ENCODE measurements at places on chromosomes 12 and 14.

DNA sequence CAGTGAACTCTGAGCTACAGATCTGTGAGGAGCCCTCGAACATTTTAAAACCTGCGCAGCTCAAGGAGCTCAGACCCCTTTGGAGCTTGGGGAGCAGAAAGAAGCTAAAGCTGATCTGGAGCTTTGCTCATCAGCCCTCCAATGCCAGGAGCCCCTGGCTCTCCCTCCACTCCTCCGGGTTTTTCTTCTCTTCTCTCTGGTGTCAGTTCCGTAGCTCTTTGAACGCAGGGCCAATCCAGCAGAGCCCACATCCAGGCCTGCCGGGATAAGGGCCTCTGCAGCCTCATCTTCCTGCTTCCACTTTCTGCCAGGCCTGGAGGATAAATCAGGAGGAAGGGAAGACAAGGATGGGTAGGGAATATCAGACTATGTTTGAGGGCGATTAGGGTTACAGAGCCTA, 6.0 kb downstream of the HOXC4 start:
- no peak for DNase-seq

DNA sequence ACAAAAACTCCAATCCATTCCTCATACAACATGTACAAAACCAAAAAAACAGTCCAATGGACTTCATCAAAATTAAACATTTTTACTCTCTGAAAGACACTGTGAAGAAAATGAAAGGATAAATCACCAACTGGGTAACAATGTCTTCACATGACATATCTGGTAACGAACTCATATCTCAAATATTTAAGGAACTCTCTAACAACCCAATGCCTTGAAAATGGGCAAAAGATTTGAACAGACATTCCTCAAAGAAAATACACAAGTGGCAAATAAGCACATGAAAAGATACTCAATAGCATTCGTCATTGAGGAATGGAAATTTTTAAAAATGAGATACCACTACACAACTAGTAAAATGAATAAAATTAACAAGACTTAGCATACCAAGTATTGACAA, 198.7 kb upstream of the RASSF8 start:
- DNase-seq = no peak

GRCh38 chr14:79961197-79961596, 250.1 kb downstream of the DIO2 start:
- no peak for DNase-seq

DNA sequence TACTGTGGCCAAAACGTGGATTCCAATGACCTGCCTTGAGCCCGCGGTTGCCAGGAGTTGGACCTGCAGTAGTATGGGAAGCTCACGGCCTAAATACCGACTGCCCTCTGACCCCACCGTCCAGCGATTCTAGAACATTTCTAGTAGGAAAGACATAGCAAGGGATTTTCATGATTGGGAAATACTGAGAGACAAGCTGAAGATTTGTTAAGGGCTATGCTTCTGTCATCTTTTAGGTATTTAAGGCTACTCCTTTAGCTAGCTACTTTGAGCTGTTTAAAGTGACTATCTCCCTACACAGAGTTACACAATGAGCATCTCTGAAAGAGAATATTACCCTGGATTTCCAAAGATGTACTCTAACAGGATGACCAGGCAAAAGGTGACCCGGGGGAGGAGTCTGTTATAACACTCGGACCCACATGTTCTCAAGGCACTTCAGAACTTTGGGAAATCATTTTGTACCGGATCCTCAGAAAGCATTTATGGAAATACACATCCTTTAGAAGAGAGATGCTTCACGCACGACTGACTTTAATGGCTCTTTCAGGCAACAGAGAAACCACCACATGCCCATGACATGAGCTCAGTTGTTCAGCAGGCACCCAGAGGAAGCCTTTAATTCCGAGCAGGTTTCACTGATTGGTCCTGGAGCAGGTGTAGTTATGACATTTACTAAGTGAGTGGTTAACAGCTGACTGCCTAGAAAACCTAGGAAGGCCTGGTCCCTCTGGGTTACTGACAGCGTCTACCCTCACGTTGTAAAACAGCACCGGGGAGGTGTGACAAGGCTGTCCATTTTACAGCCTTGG, 4.2 kb downstream of the BAG5 start:
- DNase-seq = peak; percentile 94

DNA sequence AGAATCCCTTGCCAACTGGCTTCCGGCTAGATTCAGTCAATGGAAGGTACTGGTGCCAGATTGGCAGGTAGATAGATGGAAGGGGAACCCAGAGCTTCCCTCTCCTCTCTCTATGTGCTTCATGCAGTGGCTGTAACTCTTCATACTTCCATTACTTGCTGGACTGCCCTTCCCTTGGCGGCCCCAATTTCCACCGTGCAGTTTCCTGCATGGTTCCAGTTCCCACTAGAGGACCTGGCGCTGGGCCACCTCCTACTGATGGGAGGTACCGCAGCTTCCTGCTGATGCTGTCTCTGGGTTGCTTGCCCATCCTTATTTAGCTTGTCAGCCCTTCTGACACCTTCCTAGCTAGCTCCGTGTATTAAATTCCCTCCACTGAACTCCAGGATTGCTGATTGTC, 226.4 kb downstream of the ANO2 start:
- no peak for DNase-seq

- DNase-seq = peak; percentile 85
Measured at GRCh38 chr12:53205747-53206419, 1.2 kb downstream of the ITGB7 start.

DNA sequence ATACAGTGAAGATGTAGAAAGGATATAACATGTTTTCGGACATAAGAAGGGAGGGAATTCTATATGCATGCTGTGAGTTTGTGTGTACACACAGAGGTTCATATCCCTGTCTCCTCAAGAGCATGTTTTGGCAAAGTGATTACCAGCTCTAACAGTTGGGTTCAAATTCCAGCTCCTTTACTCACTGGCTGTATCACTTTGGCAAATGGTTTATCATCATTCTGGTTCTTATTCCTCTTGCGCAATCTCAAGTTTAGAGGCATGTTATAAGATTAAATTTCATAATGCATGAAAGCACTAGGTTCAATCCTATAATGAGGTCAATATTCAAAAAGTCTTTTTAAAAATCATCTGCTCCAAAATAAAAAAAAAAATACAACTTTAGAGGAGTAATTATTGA, 107.7 kb upstream of the LRFN5 start:
- DNase-seq = no peak

GRCh38 chr14:90644882-90645281, 171.3 kb downstream of the TTC7B start:
- DNase-seq = peak; percentile 95

GRCh38 chr12:32686340-32686739, 7.2 kb downstream of the DNM1L start:
- DNase-seq = no peak

- DNase-seq = no peak
Measured at GRCh38 chr12:69932154-69932553, 107.1 kb downstream of the MYRFL start.

DNA sequence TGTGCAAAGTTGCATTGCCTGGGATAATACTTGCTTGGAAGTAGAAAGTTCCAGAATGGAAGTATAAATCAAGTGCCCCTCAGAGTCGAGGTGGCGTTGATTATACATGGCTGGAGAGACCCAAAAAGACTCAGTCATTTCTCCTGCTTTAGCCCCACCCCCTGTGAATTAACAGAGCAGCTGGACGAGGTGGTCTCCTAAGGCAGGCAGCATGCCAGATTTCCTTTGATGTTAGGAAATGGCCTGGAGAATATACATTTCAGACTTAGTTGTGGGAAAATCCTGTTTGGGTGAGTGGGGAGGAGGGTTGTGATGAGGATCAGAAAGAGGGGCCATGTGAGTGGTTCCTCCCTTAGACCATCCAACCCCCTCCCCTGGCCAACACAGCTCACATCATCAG, 406.1 kb upstream of the TMPO start:
- no peak for DNase-seq

DNA sequence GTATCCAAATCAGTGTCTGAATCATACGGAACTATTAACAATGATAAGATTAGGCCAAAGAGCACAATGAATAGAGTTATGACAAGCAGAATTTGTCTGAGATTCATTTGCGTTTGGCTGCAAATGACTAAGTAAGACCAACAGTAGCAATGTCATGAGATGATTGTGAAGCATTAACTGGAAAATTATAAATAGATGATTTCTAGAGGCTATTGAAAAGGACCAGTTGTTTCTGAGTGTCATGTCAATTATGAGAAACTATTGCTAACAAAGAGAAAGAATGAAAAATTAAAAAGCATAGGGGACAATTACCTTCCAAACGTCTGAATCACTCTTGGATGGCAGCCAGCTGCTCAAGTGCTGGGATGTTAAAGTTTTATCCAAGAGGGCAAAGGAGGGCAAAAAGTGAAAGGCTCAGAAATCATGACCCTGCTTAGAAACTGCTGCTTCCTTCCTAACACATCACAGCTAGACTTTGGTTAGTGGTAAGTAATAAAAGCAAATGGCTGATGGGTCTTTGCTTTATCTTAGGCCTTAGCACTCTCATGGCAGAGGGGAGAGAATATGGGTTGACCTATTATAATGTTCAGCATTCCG, 89.0 kb downstream of the AKAP6 start:
- DNase-seq = peak; percentile 26

Measured in fibroblast of villous mesenchyme (primary cell).